Tongue (tissue), 3 donors: ENCODE measurements at places on chromosomes 4 and X.

DNA sequence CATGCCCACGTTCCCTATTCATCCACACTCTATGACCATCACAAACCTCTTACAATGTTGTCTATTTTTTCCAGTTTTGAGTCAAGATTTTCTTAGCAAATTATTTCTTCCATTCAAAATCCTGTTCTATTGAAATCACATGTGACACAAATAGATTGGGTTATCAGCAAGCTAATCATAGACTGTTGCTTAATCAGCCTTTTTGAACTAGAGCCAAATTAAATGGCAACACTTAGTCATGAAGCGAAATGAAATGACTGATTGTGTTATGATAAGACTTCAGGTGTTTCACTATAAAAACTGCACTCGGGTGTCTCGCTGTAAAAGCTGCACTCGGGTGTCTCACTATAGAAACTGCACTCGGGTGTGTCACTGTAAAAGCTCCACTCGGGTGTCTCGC is 890.0 kb upstream of the FRG1 start:
- DNase-seq, result no peak

DNA sequence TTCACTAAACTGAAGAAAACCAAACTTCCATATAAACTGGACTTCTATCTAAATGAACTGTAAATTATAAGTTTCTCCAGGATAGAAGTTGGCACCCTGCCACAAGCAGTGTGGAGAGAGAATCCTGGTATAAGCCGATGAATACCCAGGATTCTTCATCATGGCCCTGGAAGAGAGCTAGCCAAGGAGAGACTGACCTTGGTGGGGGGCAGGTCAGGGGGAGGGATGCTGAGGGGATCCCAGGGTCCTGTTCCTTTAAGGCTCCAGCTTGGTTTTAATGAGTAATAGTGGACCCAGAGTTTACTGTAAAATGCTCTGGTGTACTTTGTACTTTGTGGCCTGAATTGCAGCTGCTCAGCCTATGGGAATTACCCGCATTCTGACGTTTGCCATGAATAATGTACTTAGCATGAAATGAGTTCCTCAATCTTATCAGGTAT is 16.9 kb downstream of the RASSF6 start:
- DNase-seq, result peak; percentile 31

DNA sequence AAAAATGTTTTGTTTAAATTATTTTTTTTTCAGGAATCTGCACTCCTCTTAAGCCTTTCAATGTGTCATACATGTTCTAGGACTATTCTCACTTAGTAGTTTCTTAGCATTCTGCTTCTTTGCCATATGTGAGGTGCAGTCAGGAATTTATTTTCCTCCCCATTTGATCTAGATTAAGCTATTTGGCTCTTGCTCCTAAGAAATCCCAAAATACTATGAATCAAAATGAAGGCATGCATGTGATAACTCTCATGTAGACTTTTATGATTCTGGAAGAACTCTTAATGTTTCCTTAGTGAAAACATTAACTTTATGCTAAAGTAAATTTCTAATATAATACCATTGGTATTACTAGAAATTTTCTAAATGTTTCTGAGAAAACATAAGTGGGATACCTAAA is 664.5 kb downstream of the RAPGEF2 start:
- no peak for DNase-seq

- peak; percentile 62 for DNase-seq
Measured at GRCh38 chr4:3481783-3482393, 18.8 kb downstream of the DOK7 start.

DNA sequence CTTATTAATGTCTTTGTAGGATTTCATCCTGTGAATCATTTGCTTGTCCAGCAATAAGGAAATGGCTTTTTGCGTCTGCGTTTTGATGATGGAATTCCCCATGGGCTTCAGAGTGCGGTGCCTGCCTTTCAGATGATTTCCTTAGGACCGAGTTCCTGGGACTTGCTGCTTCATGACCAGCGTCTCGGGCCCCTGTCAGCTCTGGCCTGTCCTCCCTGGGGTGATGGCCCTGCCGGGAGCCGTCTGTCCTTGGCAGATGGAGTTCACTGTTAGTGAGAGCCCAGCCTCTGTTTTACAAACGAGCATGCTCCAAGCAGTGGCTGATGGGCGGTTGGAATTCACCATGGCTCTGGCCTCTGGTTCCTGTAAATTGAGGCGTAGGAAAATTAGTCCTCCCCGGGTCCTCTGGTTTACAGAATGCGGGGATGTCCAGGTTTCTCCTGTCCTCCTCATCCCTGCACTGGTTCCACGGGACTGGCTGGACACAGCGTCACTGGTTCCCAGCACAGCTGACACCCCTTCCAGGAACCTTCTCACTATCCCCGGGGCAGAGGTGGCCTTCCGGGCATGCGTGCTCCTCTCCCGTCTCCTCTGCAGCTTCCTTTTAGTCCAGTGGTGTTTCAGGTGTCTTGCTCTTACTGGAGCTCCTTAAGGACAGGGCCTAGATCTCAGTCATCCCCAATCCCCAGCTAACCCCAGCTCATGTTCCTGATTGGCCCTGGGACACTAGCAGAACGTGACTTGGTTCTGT is 34.9 kb downstream of the TBC1D14 start:
- DNase-seq, result no peak

- peak; percentile 73 for DNase-seq
Measured at GRCh38 chrX:118603981-118604380, 108.4 kb downstream of the DOCK11 start.

GRCh38 chr4:89055157-89056080 is 1.6 kb downstream of the FAM13A start:
- peak; percentile 19 for DNase-seq

DNA sequence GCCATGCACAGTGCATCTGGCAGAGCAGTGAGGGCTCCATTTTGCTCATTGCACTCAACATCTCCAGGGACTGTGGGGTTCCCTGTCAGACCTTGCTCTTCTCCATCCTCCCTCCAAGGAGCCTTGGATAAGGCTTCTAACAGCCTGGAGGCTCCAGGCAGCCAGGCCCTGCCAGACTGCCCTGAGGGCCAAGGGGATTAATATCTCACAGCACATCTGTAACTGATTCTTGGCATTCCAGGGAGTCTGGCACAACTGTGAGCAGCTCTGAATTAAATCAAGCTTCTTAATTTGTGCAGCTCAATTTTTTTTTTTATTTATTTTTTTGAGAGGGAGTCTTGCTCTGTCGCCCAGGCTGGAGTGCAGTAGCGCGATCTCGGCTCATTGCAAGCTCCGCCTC is 224.5 kb upstream of the PGRMC2 start:
- DNase-seq, result peak; percentile 32

DNA sequence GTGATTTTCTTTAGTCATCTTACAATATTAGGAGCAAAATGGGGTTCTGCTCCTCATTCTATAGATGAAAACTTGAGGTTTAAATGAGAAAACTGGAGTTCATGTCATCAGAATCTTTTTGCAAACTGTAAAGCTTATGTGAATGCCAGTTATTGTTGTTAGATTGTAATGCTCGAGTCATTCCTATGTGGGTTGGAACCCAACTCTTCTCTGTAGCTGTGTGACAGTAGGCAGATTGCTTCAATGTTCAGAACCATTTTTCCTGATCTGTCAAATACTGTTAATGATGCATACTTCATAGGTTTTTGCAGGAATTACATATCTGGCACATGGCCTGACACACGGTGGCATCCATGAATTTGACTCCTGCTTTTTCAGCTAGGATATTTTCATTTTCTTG is 178.9 kb downstream of the RAPGEF2 start:
- DNase-seq, result no peak

GRCh38 chr4:180189666-180190065 is 2053.5 kb upstream of the TENM3 start:
- DNase-seq, result peak; percentile 26

DNA sequence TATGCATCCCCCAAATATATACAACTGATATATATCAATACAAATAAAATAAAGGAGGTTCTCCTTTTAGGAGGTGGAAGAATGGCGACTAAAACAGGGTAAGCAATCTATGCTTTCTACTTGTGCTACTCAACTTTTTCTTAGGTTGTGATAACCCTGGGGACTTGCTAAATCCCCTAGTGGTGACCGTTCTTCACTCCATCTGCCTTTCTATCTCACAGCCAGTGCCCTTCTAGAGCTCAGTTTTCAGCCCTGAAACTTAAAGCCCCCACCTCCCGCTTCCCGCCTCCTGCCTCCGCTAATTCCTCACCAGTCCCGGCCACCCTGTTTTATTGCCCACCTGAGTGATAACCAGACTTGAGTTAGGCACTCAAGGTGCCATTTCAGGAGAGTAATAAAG is 15.5 kb upstream of the ESX1 start:
- no peak for DNase-seq

DNA sequence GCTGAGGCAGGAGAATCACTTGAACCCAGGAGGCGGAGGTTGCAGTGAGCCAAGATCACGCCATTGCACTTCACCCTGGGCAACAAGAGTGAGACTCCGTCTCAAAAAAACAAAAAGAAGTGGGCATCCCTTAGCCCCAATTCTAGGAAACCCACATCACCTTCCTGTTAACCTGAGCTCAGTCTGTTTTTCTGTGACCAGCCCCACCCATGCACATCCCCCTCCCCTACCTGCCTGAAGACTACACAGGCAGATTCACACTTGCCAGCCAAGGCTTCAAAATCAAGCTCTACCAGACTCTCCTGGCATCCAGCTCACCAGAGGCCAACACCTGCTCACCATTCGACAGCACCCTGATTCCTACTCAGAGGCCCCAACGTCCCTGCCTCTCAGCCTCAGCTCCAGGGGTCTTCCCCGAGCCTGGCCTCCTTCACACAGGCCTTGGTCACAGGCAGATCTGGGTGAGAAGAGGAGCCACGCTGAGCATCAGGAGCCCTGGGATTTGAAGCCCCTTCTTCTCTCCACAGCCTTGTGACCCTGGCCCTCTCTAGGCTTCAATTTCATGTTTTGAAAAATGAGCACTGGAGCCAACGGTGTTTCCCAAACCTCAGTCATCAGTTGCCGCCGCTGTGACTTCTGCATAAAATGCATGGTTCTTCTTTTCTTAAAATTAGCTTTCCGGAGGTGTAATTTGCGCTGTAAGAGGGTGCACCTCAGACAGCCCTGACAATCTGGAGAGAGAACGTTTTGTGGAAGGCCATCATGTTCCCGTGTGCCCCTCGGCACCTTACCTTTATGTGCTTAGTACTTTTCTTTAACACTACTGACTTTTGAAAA is 47.3 kb downstream of the JAKMIP1 start:
- DNase-seq, result no peak

DNA sequence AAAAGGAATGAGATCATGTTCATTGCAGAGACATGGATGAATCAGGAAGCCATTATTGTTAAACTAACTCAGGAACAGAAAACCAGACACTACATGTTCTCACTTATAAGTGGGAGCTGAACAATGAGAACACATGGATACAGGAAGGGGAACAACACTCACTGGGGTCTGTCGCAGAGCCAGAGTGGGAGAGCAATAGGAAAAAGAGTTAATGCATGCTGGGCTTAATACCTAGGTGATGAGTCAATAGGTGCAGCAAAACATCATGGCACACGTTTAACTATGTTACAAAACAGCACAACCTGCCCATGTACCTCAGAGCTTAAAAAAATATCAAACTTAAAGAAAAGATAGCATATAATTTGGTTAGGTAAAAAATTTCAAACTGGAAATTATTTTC is 281.4 kb downstream of the PABPC4L start:
- DNase-seq, result no peak

- DNase-seq, result no peak
Measured at GRCh38 chr4:141933978-141934377, 297.6 kb downstream of the IL15 start.

DNA sequence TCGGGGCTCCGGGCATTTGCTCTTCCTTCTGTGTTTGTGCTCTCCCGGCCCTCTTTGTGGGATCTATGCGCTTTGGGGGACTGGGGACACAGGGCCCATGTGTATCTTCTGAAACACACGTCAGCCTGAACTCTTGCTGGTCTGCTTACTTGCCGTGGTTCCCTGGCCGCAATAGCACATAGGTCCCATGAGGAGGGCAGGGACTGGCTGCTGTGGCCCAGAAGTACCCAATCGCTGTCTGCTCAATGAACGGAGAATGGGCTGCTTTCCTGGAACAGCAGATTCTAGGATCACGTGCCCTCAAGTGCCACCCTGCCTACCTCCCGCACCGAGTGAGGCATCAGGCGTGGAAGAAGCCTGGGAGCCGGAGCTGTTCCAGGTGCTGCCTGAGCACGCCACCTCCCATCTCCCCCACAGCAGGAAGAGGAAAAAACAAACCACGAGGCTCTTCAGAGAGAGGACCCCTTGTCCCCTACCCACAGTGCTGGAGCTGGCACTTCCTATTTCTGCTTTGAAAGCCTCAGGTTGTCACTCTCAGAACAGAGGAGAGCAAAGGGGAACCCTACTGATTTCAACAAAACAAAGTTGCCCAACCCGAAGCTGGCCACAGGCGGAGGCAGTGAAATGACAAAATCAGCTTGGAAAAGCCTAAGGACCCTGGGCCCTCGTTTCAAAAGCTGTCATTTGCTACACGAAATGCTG is 3.8 kb downstream of the G6PD start:
- DNase-seq, result no peak

GRCh38 chr4:38516190-38516589 is 147.8 kb upstream of the KLF3 start:
- DNase-seq, result no peak

DNA sequence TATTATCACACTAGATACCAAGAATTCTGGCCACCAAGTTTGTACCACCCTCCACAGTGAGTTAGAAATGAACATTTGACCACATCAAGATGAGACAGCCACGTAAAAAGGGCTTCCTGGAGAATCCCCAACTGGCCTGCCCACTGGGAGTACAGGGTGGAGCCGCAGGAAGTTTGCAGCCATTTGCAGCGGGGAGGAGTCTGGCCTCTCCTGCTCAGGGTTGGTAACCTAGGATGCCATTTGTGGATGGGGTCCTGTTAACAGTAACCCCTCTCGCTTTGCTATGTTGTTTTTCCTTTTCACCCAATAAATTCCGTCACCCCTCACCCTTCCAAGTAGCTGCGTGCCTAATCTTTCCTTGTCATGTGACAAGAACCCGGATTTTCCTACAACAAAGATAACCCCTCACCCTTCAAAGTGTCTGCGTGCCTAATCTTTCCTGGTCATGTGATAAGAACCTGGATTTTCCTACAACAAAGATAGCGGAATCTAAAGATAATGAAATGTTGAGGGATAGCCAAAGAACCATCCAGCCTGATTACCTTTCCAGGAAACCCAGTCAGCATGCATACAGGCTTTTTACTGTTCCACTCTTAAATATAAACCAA is 245.4 kb downstream of the NAF1 start:
- no peak for DNase-seq

- DNase-seq, result no peak
Measured at GRCh38 chr4:112176596-112176995, 31.3 kb downstream of the FAM241A start.

- DNase-seq, result no peak
Measured at GRCh38 chrX:71067712-71068043, 456 bp downstream of the SNX12 start.

GRCh38 chr4:6354626-6355025 is 85.0 kb downstream of the WFS1 start:
- no peak for DNase-seq

DNA sequence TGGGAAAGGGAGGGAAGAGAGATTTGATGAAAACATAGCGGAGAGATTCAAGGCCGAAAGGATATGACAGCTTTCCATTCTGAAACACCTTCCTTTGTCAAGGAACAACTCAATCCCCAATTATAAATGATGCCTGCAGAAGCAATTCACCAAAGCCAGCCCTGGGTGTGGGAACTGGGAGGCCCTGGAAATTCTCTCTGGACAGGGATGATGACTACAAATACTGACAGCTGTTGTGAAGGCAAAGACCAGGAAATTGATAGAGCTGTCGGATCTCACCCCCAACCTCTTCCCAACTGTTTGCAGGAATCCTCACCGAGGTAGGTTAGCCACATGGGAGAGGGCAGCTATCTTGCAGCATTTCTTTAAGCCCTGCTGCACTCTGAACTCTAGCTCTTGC is 54.3 kb downstream of the CCDC149 start:
- DNase-seq, result no peak

- peak; percentile 16 for DNase-seq
Measured at GRCh38 chr4:111210595-111210994, 587.7 kb upstream of the PITX2 start.
